ENCODE measurements at places on chromosomes 5 and 9.
A peak's percentile ranks its signal among the peaks of the same experiment; 100 is the strongest.

DNA sequence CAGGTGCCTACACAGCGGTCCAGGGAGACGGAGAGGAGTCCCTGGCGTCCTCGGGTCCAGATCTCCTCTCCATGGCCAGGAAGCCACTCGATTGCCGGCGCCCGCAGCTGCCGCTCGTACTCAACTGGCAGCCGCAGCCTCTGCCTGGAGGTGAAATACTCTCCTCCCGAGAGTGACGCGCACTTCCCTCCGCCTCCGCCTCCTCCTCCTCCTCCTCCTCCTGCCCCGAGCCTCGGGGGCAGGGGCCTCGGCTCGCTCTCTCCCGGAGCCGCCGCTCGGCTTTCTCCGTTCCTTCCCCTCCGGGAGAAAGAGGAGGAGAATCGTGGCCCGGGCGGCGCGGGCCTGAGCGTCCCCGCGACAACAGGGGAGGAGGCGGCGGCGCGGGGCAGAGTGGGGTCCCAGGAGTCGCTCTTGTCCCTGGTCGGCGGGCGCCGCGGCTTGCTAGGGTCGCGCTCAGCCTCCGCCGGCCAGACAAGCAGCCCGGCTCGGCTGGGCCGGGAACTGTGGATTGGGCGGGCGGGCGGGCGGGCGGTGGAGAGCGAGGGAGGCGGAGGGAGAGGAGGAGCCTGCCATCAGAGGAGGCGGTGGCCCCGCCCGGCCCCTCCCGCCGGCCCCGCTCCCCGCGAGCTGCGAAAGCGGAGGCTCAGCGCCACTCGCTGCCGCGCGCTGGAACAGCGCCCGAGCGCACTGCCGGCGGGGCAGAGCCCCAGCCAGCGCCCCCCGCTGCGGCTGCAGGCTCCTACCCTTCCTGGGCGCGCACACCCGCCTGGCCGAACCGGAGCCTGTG, at the start of gene CEMIP2:
Gene CEMIP2 (minus strand): TSS at position 126 of the 787 bp plus-strand sequence. CDS start 18,140 bp downstream, outside the sequence.
- peak; percentile 88 for DNase-seq

- no peak for DNase-seq
Observed at GRCh38 chr9:113858282-113858681, 17.8 kb upstream of the ZNF618 start.

DNA sequence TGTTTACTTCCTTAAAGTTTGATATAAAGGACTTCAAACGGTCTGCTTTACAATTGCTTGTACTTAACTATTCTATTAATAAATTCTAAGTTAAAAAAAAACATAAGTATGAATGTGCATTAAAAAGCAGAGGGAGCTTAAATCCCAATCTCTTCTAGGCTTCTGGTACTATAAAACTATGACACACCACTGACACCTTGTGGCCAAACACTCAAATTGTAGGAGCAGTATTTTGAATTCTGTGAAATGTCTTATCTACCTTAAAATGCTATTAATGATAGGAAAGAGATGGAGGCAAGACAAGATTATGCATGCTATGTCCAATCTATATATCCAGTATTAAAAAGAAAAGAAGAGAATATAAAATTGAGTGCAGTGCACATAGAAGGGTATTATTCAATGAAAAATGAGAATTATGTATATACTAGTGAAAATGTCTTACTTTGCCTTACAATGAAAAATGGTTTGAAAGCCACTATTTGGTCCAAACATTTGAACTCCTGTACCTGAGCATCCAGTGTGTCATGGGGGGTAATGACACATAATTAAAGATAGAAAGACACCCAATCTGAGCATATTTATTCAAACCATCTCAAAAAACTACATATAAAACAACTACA, 87.6 kb downstream of the ERP44 start:
- DNase-seq, result peak; percentile 10

- no peak for DNase-seq
Observed at GRCh38 chr5:171477101-171477500, 57.7 kb downstream of the FGF18 start.

DNA sequence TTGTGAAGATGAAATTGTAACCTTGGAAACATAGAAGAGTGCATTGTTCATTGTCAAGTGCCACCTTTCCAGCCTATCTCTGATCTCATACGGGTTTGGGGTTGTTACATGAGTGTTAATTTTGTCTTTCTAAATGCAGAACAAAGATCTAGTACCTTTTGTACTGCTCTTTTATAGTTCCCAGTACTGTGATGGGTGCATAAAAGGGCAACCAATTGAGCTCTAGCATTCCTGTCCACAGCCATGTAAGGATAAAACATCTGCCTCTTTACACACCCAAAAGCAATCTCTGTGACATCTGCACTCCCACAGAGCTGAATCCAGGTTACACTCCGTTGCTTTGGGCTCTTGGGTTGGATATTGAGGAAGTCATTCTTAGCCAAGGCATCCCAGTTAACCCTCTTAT, 255.2 kb downstream of the SGCD start:
- DNase-seq, result no peak

- no peak for DNase-seq
Observed at GRCh38 chr5:89216606-89217005, 333.6 kb upstream of the MEF2C start.

DNA sequence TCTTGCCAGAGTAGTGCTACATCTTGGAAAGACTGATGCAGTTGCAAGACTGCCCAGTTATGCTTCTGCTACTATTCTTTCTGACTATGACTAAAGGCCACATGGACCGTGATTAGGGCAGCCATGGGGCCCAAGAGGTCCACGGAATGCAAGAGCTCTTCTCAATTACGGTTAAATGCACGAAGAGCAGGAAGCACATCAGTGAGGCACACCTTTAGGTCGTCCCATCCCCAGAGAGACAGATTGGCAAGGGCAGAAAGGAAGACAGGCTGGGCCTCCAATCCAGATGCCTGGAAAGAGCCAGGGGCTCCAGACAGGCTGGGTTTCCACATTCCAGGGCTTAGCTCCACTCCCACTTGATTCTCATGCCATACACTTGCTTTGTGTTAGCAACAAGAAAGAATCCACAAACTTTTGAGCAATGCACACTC, 132.3 kb upstream of the SLIT3 start:
- DNase-seq, result no peak

DNA sequence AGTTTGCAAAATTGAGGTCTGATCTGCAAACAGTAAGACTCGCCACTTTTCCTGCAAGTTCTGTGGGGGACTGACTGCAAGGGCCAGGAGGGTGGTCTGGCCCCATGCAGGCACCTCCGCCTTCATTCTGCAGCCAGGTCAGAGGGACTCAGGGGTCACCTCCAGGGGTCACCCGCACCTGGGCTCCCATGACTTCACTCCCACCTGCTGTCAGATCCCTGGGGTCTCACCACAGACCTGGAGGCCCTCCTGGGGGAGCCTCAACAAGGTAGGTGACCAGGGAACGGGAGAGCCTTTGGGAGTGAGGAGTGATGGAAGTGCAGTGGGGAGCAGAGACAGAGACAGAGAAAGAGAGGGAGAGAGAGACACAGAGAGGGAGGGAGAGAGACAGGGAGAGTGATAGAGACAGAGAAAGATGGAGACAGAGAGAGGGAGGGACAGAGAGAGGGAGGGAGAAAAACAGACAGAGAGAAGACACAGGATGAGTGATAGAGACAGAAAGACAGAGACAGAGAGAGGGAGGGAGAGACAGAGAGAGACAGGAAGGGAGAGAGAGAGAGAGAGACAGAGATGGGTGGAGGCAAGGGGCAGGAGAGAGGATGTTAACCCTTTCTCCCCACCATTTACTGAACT, 41.5 kb upstream of the SLC6A19 start:
- no peak for DNase-seq

DNA sequence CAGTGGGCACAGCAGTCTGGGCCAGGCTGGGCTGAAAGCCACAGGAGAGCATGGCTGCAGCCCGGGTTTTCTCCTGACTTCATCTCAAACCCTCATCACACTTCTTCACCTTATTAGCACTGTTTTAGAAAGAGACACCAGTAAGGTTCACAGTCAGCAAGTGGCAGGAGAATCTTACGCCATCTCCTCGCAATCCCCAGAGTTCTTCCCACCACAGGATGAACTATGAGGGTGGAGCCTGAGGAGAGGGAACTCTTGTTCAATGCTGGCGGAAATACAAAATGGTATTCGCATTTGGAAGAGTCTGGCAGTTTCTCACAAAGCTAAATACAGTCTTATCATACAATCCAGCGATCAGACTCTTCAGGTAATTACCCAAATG, 14.7 kb downstream of the BICD2 start:
- no peak for DNase-seq

DNA sequence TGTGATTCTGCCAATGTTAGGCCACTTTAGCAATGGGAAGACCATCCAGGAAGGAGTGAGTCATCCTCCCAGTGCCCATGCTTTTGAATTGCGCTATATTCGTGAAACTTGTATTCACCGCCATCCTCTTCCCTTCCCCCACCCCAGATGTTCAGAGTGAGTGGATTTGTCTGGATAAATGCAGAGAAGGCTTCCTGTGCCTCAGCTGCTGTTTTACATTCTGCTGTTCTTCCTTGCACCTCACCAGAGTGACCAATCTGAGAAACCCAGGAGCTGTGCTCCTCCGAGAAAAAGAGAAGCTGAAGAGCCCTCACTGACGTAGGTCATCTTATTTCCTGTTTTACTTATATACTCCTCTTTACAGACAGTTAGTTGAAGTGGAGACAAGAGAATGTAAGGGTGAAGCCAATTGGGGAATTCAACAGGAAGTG, 24.6 kb upstream of the SVEP1 start:
- no peak for DNase-seq

- no peak for DNase-seq
Observed at GRCh38 chr9:121308765-121309164, 40.8 kb downstream of the GSN start.

- DNase-seq, result no peak
Observed at GRCh38 chr5:154740957-154741356, 14.2 kb upstream of the LARP1 start.

DNA sequence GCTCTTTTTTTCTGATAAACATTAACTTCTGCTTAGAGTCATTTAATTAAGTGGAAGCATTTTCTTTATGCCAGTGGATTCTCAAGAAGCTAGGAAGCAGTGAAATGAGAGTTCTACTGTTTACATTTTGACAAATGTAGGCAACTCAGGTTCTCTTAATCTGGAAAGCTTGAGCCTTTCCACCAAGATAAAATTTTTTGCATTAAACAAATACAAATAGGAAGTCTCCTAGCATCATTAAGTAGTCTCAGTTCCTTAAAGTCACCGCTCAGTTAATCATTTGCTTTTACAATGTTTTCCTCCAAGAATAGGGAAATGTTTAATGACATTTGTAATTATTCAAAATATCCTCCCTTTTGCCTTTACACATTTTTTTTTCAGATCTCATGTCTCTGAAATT, 290.4 kb upstream of the PDE4D start:
- DNase-seq, result no peak

DNA sequence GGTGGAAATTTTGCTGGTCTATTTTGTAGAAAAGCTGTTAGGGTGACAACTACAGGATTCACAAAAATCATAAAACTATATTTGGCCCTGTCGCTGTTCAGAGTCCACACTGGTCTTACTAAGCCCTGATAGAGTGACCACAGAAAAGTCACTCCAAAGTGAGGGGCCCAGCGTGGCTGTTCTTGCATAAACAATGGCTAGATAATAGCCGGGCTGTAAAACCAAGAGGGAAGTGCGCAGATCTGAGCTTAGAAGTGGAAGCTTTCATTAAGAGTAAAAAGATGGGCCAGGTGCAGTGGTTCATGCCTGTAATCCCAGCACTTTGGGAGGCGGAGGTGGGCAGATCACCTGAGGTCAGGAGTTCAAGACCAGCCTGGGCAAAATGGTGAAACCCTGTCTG, 15.5 kb upstream of the CTSL start:
- DNase-seq, result no peak

- DNase-seq, result no peak
Observed at GRCh38 chr9:105273731-105274130, 29.3 kb downstream of the SLC44A1 start.

DNA sequence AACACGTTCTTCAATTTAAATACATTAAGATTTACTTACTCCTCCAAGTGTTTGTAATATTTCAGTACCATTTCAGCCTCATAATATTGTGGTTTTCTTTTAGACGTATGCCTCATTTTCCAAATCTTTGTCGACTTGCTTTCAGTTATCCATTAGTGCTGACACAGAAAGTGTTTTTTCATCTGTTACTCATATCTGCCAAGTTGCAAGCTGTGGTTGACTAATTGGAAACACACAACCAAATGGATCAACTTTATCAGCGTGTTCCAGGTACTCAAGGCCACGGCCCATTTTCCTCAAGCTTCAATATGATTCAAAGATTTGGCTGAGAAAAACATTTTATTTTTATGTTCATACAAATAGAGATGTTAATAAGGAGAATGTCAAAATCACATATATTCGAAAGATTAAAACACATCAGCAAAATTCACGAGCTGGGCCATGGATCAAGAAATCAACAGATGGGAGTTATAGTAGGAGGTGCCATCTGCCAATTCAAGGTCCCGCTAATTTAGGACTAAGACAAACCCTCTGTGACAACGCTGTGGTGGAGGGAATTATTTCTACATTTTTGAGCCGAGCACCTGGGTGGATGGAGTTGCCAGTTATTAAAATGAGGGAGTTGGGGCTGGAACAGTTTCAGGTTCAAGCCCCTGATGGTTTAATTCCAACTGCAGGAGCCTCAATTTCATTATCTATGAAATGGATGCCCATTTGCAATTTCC, 27.2 kb upstream of the CCNJL start:
- DNase-seq, result no peak

DNA sequence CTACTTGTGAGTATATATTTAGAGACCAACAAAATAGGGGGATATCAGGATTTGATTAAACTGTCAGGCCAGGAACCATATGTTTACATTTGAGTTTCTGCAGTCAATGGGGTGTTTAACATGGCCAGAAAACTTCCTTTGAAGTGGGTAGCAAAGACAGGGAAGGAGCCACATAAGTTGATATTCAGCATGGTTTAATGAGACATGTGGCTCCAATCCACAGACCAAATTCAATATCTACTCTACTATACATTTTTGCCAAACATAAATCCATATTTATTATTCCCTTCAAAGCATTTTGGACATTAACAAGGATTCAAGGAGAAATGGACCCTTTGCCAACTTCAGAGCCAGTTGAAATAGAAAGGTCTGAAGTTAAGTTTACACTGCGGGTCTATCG, 99.8 kb downstream of the TAF11L14 start:
- DNase-seq, result no peak

GRCh38 chr5:10507575-10508096, 56.2 kb upstream of the ANKRD33B start:
- DNase-seq, result no peak

- DNase-seq, result no peak
Observed at GRCh38 chr9:118395415-118395814, 691.2 kb downstream of the TLR4 start.

DNA sequence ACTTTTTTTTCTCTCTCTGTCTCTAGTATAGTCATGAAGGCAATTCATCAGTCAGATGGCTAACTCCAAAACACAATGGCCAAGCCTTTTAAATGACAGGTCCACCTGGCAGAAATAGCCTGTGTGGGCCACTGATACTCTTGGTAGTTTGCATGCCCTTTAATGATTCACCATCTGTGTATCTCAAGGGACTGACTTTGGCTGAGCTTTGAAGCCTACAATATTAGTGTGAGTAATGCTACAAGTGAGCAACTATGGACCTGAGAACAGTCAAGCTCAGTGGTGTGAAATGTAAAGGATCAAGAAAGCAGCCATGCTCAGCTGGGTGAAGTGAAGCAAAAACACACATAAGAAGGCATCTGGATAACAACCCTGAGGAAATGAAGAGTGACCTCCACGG, 506.9 kb downstream of the TLE1 start:
- no peak for DNase-seq

GRCh38 chr5:69462170-69462569, 30.4 kb upstream of the OCLN start:
- no peak for DNase-seq

- no peak for DNase-seq
Observed at GRCh38 chr5:113271015-113271414, 163.8 kb downstream of the TSSK1B start.

- no peak for DNase-seq
Observed at GRCh38 chr9:127628758-127629467, 16.8 kb downstream of the STXBP1 start.

- no peak for DNase-seq
Observed at GRCh38 chr9:8136477-8136876, 336.9 kb upstream of the DMAC1 start.

Data from stimulated activated CD4-positive, alpha-beta T cell treated with anti-CD3 and anti-CD28 coated beads, Interleukin-2, amount 100 ng/mL, for 24 hours (primary cell).